ENCODE measurements at places on chromosomes 2 and 18.
A peak's percentile ranks its signal among the peaks of the same experiment; 100 is the strongest.

DNA sequence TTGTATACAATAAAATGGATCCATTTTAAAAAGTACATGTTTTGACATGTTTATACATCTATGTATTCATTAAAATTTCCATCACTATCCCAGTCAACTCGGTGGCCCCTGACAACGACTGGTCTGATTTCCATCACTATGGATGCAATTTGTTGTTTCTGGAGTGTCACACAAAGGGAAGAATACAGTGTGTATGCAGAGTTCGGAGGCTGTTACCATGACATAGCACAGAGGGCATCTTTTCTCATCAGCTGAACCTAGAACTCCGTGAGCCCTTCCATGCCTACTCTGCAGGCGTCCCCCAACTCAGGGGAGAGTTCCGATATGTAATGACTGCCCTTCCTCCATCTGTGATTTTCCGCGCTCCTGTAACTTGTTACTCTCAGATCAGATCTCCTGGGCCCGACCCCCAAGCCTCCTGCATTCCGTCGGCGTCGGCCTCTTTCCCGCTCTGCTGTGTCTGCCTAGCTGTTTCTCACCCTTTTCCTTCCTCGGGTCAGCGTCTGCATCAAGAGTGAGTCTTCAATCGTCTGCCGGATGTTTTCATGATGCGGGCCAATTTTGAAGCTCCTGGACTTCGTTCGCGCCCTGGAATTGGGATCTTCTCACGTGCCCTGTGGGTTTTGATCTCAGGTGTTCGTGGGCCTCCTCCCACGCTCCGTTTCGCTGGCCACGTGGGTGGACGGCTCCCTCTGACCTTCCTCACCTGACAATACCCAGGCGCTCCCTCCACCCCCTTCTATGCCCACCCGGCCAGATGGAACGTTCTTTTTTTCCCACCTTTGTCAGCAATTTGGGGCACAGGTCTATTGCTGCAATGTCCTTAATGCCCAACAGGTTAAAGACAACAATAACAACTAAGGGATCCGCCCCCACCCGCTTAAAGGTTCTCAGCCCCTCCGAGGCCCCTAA lies 161.0 kb downstream of the TWIST2 start:
- H3K4me1 ChIP-seq: no peaks in the 10 kb centered on the region
- H3K4me3 ChIP-seq: no peak overlapping the region
- H3K27me3 ChIP-seq: peaks cover 2% of the 10 kb centered on the region
- H3K36me3 ChIP-seq: no peaks in the 10 kb centered on the region
- DNase-seq: no peak
- no peak overlapping the region for H3K27ac ChIP-seq

- H3K27ac ChIP-seq: no peak overlapping the region
- H3K36me3 ChIP-seq: peaks cover 4% of the 10 kb centered on the region
- no peak for DNase-seq
- peaks cover 13% of the 10 kb centered on the region for H3K4me1 ChIP-seq
- H3K4me3 ChIP-seq: no peak overlapping the region
Measured at GRCh38 chr2:169036736-169037440, 5.8 kb upstream of the ABCB11 start.

DNA sequence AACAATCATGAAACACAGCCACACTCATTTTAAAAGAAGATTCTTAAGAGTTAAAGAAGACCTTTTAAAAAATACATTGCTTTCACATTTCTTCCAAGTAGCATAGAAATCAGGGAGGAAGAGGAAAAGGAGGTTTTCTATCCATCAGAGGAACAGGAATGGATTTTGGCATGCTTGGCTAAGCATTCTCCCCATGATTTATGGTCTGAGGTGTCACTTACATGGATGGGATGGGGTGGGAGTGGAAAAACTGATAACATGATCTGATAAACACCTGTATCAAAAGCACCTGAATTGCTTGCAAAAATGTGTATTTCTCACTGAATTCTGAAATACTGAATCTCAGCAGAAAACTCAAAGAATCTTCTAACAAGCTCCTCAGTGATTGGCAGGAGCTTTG lies 265.9 kb downstream of the NRXN1 start:
- H3K27me3 ChIP-seq: no peaks in the 10 kb centered on the region
- H3K27ac ChIP-seq: no peak overlapping the region
- DNase-seq: no peak
- no peaks in the 10 kb centered on the region for H3K4me1 ChIP-seq

- H3K27me3 ChIP-seq: peaks cover 22% of the 10 kb centered on the region
- DNase-seq: no peak
- H3K27ac ChIP-seq: no peak overlapping the region
- no peak overlapping the region for H3K4me3 ChIP-seq
- H3K4me1 ChIP-seq: peaks cover 22% of the 10 kb centered on the region
Measured at GRCh38 chr2:179260224-179260623, 4.4 kb downstream of the SESTD1 start.

- H3K27me3 ChIP-seq: no peaks in the 10 kb centered on the region
- no peaks in the 10 kb centered on the region for H3K36me3 ChIP-seq
- no peak overlapping the region for H3K4me3 ChIP-seq
- H3K4me1 ChIP-seq: no peaks in the 10 kb centered on the region
- DNase-seq: no peak
Measured at GRCh38 chr2:167940734-167941507, 306.5 kb downstream of the STK39 start.

- peak overlapping the region; percentile 83 for H3K27ac ChIP-seq
- H3K27me3 ChIP-seq: no peaks in the 10 kb centered on the region
- H3K36me3 ChIP-seq: peaks cover 5% of the 10 kb centered on the region
- peak overlapping the region; percentile 45 for H3K4me3 ChIP-seq
Measured at GRCh38 chr2:43131890-43132682, 94.3 kb downstream of the ZFP36L2 start.

DNA sequence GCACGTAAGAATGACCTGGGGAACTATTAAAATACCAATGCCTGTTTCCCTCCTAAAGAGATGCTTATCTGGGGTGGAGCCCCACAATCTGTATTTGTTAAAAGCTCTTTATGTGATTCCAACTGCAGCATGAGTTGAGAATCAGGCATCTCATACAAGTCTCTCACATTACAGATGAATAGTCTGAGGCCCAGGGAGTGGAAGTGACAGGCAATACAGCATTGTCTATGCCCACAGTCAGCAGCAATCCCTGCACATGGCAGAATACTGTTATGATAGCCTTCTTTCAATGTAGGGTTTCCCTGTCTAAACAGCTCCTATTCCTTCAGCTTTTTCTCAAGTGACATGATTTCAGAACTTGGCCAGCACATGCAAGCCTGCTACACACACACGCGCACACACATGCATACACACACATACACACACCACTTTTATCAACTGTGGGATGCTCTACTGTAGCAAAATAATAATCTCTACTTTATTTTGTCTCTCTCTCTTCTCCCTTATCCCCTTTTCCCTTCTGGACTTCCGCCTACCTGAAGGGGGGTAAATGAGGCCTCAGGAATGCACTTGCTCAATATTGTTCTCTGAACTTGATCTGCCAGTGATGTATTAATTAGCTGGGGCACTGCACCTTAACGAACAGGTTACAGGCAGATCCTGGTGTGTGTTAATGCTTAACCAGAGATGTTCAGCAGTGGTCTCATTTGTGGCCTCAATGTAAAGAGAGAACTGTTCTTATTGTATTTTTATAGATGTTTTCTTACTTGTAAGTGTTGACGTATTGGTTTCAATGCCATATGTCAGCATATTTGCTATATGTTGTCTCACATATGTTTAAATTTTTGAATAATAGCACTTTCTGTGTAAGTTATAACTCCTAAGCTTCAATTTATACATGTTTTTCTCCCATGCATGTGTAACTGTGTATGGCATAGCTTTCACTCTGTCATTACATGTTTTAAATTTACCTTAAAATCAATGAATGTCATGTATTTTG lies 116.0 kb downstream of the SETBP1 start:
- peaks cover 71% of the 10 kb centered on the region for H3K4me1 ChIP-seq
- H3K27ac ChIP-seq: no peak overlapping the region
- H3K4me3 ChIP-seq: no peak overlapping the region
- no peak for DNase-seq
- H3K27me3 ChIP-seq: no peaks in the 10 kb centered on the region

- H3K4me3 ChIP-seq: no peak overlapping the region
- no peaks in the 10 kb centered on the region for H3K36me3 ChIP-seq
- H3K27ac ChIP-seq: no peak overlapping the region
- DNase-seq: no peak
Measured at GRCh38 chr2:226164512-226164911, 635.1 kb downstream of the IRS1 start.

DNA sequence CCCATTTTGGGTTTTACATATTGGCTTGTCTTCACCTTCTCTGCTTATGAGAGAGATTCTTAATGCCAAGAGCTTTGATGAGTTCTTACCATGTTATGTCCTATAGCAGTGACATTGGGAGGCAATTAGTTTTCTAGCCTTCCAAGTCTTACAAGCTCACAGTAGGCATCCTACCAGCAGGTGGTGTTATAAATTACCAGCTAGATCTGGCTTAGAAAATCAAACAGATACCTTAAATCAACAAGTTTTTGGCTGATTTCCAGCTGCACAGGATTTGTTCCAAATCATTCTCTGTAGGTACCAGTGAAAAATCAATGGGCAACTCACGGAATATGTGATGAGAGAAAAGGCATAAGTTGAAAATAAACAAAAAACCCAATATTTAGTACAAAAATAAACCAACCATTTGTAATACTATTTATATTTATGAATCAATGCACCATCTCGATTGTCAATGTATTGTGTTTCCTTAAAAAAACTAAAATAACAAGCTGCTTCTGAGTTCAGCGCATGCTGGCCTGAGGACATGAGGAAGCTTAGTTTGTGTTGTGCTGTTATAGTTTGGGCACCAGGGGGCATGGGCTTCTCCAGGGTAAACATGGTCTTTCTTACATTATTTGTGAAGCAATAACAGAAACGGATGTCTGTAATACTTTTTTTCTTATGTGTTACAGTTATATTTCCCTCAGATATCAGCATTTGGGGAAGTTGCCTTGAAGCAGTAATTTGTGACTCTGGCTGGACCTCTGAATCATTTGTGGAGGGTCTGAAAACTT lies 34.1 kb upstream of the NXPH2 start:
- no peaks in the 10 kb centered on the region for H3K36me3 ChIP-seq
- H3K4me1 ChIP-seq: no peaks in the 10 kb centered on the region
- no peaks in the 10 kb centered on the region for H3K27me3 ChIP-seq
- H3K4me3 ChIP-seq: no peak overlapping the region
- no peak for DNase-seq

DNA sequence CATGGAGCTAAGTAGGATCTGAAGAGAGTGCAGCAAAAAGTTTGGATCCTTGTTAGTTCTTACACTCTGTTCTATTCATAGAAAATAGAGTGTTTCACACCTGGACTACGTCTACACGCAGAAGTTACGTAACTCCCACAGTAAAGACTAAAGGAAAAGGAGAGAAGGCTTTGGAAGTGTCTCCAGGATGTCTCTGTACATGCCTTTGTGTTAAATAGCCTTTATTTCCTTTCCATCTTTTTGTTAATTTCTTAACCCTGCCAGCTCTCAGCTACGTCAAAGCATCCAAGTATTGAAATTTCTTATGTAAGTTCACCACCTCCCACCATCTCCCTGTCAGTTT lies 8.4 kb downstream of the DTNB start:
- no peak overlapping the region for H3K4me3 ChIP-seq
- H3K4me1 ChIP-seq: peaks cover 19% of the 10 kb centered on the region
- DNase-seq: no peak
- H3K36me3 ChIP-seq: peaks cover 1% of the 10 kb centered on the region

DNA sequence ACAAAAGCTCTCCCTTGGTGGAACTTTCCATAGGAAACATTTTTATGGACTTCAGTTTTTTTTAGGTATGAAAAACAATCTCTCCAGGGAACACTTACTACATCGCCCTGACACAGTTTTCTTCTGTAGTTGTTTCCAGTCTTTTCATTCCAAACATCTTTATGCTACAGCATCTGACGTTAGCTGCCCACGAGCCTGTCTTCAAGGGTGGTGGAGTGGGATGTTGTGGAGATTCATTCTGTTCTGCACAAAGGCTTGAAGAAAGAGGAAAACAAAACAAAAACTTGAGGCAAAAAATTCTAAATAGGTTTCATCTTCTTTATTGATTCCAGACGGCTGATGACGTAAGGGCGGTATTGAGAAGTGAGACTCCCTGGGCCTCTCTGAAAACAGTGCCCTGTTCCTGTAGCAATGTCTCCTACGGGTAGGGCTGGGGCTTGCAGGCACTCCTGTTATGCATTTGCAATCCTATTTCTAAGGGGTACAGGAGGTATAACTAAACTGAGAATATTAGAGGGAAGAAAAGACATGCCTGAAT lies 375.0 kb downstream of the RNF144A start:
- H3K27ac ChIP-seq: no peak overlapping the region
- no peak for DNase-seq
- peaks cover 4% of the 10 kb centered on the region for H3K27me3 ChIP-seq

DNA sequence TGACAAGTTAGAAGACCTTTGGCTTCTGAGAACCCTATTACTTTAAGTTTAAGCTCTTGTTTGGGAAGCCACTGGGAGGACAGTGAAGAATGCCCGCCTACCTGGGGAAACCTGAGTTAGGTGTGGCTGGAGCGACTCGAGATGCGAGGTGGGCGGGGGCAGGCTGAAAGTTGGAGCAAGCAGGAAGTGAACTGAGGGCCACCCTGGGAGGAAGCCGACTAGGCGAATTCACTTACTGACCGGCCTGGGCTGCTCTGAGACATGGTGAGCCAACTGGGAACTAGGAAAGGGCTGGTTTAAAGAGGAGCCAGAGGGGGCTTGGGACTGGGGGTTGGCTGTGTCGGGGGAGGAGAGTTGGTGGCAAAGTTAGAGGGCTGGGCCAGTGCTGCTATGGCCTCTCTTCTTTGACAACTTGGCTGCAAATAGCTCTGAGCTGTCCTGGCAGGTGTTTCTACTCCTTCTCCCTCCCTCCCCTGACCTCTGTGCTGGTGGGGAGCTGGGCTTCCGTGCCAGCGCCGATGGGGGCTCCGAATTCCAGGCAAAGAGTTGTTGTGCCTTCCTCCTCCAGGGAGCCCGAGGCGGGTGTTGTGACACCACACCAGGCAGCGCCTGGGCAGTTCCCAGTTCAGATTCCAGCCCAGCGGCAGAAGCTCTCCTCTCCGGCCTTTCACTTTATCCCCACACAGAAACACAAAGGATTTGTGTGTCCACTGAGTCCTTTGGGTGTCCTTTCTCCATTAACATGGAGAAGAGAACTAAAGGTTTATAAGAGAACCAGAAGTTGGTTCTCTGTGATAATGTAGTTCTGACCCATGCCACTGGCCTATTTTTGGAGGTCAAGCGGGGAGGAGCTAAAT lies at the start of gene VAMP8:
Gene VAMP8 (plus strand): TSS at position 201 of the 857 bp plus-strand sequence. CDS start 61 bp downstream, at position 262.
- peak; percentile 52 for DNase-seq
- peak within 1 kb of the TSS; percentile 91 for H3K4me3 ChIP-seq
- H3K27ac ChIP-seq: peak within 1 kb of the TSS; percentile 86
- peaks cover 35% of the 10 kb centered on the region for H3K4me1 ChIP-seq

GRCh38 chr2:191486584-191487320 lies 191.2 kb upstream of the NABP1 start:
- H3K27me3 ChIP-seq: peaks cover 4% of the 10 kb centered on the region
- DNase-seq: no peak
- H3K36me3 ChIP-seq: no peaks in the 10 kb centered on the region
- H3K27ac ChIP-seq: no peak overlapping the region
- no peaks in the 10 kb centered on the region for H3K4me1 ChIP-seq

DNA sequence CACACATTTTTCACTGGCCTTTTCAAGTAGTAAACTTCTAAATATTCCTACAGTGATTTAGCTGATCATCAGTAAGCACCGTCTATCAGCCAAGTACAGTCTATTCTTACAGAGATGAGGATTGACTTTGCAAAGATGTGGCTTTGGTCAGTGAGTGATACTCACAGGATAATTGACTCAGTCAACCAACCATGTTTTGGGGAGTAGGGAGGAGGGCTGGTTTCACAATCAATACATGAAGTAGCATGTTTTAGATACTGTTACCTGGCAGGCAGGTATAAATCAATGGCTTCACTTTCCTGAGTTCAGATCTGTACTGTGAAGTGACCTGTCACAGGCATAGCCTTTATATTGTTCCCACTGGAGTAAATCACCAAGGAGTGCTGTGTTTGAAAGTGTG lies 27.2 kb downstream of the OSBPL6 start:
- no peak for DNase-seq
- no peaks in the 10 kb centered on the region for H3K4me1 ChIP-seq
- H3K27me3 ChIP-seq: peaks cover 11% of the 10 kb centered on the region
- no peaks in the 10 kb centered on the region for H3K36me3 ChIP-seq
- no peak overlapping the region for H3K4me3 ChIP-seq

All from activated T-helper 1 cell treated with anti-CD3 and anti-CD28 coated beads, Interleukin-12 subunit alpha, Interleukin-12 subunit beta, Interleukin-2, Interleukin-4 antibody, amounts not matched to agents 30 ng/mL and 10 ng/mL and 1 ng/mL, durations not matched to agents 14 hours and 24 hours and 36 hours (primary cell).